ENCODE measurements at places on chromosomes 16 and 17. TPM values are rescaled to one million over a fixed set of nuclear protein-coding genes. Genes with fewer than 3 reads are reported as not detected.

Gene ABI3
- total RNA-seq: 48.5 TPM

Gene OR1A1
- not detected for total RNA-seq

Gene CACNG1
- not detected for total RNA-seq

Gene CDRT4
- 2.7 TPM for total RNA-seq

Gene IKZF3
- 119 TPM for total RNA-seq

Gene FKBP10
- total RNA-seq: 1.5 TPM

Gene UMOD
- total RNA-seq: not detected

Gene ESRP2
- total RNA-seq: 0.27 TPM

Gene CCDC154
- total RNA-seq: 2.3 TPM

Gene GPRC5B
- 0.11 TPM for total RNA-seq

Gene RCVRN
- not detected for total RNA-seq

Gene HSD11B2
- 1.5 TPM for total RNA-seq

Gene TMEM98
- 0.26 TPM for total RNA-seq

Gene CLEC18B
- not detected for total RNA-seq

Gene KRTAP4-2
- total RNA-seq: not detected

Gene PDILT
- not detected for total RNA-seq

Gene GRAP
- total RNA-seq: 7.9 TPM

Gene C17orf50
- total RNA-seq: not detected

Gene KRTAP4-4
- total RNA-seq: not detected

Gene ATP2C2
- not detected for total RNA-seq

Measured in CD8-positive, alpha-beta memory T cell (primary cell).